ENCODE measurements at places on chromosomes 6 and 20.

DNA sequence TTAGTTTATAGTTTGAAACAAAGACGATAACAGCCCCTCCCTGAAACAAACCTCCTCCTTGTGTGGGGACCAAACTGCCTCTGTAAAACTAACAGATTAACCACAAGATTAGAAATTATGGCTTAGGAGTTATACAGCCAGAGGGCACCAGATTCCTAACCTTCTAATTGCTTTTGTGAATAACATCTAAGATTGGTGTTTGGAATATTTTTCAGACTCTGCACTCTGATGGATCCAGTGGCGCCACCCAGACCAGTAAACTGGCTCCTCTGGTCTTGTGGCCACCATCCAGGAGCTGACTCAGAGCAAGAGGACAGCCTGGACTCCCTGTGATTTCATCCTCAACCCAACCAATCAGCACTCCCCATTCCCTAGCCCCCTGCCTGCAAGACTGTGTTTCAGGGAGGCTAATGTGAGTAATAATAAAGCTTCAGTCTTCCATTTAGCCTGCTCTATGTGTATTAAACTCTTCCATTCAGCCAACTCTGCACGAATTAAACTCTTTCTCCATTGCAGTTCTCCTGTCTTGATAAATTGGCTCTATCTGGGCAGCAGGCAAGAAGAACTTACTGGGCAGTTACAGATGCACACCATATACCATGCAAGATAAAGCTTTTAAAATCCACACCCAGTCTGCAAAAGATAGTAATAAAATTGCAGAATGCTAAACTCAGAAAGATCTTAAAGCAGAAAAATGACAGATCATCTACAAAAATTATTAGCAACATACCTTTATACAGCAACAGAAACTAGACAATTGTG is 58.5 kb upstream of the SLC22A16 start:
- no peak for DNase-seq

DNA sequence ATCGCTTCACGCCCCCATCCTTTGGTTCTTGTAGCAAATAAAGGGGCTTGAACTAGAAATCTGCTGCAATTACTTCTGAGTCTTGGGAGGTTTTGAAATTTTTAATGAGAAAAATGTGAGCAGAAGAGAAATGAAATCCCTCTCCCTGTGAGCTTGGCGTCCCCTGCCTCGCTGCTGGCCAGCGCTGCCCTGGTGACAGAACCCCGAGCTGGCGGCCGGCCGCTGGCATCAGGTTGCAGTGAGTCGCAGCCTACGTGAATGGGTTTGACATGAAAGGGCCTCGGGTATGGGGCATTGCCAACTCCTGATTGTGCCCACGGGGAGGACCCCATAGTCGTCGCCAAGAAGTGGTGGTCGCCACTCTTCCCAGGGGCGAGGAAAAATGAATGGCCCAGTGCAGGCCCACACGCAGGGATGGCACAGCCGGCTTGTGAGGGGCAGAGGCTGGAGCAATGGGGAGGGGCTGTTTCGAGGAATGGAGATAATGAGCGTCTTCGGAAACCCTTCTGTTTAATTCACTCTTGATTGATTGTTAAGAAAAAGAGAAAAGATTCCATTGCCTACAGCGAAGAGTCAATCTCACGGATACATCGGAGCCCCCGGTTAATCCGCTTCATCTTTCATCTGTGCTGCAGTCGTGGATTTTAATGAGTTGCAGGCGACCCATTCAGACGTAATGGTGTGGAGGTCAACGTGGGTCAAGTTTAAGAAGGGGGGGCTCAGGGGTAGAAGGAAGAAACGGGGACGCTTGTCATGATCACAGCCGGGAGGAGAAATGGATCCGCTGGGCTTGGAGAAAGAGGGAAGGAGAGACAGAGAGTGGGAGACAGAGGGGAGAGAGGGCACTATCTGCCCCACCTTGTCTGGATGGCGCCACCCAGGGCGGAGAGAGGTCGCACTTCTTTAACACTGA is 380.1 kb downstream of the THBS2 start:
- no peak for DNase-seq

DNA sequence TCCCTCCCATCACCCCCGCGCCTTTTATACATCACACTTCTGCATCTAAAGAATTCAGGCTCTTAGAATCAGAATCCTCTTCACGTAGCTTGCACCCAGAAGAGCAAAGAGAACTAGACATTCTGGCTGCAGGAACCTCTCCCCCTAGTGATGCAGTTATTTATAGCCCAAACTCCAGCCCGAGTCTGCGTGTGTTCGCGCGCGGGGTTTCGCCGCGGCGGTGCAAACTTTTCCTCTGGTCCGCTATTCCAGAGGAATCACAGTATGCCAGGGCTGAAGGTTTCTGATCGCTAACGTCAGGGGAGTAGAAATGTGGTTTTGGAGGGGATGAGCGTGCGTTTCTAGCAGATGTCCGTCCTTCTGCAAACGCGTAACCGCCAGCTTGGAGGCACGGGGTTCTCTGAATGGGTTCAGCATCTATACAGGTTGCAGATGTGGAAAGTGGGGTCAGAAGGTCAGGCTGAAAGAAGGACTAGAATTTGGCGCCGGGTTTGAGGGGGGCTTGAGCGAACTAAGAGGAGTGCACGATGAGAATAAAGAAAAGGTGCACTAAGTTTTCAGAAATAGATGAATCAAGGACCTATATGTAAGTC is 1.8 kb downstream of the EPHA7 start:
- DNase-seq, result no peak

GRCh38 chr6:113076816-113077215 is 729.7 kb downstream of the RFPL4B start:
- no peak for DNase-seq

- no peak for DNase-seq
Observed at GRCh38 chr6:53986165-53986720, 125.0 kb upstream of the MLIP start.

DNA sequence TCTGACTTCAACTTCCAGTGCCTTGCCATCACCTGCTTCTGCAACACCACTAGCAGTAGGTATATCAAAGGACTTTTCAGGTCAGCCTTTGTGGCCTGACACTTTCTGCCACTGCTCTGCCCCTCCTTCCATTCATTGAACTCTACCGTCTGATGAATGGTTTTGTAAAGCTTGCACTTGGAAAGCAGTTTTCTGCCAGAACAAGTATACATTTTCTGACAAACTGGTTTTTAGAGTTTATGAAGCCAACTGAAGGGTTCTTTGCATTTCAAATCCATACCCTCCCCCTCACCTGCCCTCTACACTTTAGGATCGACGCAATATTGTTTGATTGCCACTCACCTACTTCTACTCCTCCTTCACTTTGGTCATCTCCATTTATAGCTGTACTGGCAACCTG is 603.1 kb downstream of the HACE1 start:
- no peak for DNase-seq

DNA sequence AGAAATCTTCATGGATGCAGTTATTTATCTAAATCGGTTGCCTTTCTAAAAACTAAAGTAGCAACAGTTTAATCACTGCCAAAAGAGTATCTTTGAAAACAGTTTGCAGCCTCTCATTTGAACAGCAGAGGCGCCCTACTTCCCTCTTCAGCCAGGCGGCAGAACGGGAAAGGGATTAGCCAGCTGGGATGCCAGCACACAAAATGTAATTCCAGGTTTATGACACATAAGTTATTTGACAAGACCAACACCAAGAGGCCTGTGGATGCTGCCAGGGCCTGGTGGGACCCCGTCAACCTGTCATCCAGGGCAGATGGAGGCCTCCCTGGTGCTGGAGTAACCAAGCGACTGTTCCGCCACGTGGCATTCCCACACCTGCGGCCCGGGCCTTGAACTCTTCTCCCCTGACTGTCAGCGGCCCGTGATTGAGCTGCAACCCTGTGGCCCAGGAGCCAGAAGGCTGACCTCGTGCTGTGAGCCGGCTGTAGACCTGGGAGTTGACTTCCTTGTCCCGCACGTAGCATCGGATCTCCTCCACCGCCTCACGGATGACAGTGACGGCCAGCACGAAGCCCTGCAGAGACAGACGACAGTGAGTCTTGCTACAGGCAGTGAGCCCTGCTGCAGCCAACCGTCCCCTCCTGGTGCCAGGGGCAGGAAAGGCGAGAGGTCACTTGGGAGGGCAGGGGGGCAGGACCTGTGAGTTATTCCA is 55.5 kb downstream of the ATP9A start:
- DNase-seq, result no peak

GRCh38 chr20:9035126-9035525 is 33.8 kb upstream of the PLCB4 start:
- DNase-seq, result peak; percentile 74

DNA sequence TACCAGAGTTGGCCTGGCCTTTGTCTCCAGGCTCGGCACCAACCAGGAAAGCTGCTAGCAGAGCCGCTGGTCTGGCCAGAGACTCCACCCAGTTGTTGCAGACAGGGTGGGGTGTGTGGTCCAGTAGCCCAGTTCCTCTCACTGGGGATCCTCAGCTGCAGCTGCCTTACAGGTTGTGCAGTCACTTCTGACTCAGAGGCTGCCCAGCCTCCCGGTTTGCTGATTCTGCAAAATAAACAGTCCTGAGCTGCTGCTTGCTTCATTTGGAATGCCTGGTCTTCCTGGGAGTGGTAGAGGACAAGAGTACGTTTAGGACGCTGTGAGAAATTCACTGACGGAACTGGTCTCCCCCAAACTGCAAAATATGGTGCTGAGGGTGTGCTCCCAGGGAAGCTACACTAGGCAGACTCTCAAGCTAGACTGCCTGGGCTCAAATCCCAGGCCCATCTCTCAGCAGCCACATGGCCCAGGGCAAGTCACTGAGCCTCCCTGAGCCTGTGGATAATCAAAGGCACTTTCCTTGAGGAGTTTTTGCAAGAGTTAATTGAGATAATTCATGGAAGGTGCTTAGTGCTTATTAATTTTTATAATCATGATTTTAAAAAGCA is 246.1 kb downstream of the TFAP2C start:
- DNase-seq, result no peak

GRCh38 chr6:16694781-16695578 is 66.3 kb downstream of the ATXN1 start:
- DNase-seq, result no peak

DNA sequence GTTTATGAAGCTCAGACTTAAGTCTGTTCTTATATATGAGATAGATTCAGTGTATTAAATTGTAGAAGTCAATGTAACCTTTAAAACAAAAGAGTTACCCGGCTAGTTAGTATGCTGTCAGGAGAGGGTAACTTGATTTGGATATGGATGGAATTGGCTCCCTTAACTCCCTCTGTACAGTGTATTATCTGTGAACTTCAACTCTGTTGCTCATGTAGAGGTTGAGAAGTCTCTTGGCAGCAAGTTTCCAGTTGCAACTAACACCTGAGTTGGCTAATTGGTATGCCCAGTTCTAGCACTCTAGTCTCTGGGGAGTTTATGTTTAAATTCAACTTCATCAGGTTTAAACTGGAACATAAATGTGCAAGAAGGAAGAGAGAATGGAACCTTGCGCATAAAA is 111.0 kb downstream of the NCOA3 start:
- no peak for DNase-seq

DNA sequence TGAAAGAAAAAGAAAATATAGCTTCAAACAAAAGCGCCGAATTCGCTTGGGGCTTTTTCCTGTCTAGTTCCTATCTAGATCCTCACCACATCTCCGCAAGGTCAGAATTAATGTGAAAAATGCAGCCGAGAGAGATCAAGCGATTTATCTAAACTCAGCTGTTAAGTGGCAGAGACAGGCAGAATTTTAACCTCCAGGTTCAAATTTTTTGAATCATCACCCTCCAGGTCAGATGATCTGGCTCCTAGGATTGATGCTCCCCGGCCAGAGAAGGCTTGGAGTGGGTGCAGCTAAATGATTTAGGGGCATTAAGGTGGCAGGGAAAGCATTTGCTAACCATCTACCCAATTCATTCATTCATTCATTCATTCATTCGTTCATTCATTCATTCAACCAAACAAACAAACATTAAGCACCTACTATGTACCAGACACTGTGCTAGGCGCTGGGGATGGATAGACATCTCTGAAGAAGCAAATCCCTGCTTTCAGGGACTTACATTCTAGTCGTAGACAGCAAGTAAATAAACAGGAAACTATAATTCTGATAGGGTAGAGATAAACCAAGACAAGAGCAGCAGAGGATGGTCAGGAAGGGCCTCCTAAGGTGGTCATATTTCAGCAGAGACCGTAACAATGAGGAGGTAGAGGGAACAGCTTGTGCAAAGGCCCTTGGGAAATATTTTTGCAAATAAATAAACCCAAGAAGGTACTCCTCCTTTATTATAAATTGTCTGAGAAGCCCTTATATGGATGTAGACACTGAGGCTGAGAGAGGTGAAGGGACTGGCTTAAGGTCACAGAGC is 672 bp upstream of the UBE2V1 start:
- no peak for DNase-seq

All from coronary artery (tissue), 2 donors.